Glutamatergic neuron (in vitro differentiated cells): ENCODE measurements at places on chromosomes 4 and X.

DNA sequence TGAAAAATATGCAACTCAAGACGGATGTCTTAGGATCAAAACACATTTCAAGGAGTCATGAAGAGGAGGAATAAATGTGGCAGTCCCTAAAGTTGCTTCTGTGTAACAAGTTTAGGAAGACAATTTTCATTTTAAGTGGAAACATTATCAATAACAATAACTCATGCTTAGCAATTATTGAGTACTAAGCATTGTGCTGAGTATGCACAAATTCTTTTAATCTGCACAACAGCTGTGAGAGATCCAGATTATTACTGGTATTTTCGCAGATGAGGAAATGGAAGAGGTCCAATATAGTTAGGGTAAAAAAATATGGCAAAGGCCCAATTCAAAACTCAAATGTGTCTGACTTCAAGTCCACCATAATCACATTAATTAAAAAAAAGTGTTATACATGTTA lies 2.9 kb upstream of the TEX13B start:
- no peak for DNase-seq

DNA sequence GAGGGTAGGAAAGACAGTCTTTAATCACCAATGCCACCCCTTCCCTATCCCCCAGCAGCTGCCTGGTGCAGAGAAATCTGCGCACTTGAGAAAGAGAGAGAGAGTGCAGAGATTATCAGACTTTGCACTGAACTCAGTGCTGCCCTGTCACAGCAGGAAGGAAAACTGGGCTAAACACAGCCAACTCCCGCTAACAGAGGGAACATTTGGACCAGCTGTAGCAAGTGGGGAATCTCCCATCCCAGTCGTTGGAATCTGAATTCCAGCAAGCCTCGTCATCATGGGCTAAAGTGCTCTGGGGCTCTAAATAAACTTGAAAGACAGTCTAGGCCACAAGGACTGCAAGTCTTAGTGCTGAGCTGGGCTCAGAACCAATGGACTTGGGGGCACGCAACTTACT lies 168.7 kb downstream of the DLG3 start:
- no peak for DNase-seq

DNA sequence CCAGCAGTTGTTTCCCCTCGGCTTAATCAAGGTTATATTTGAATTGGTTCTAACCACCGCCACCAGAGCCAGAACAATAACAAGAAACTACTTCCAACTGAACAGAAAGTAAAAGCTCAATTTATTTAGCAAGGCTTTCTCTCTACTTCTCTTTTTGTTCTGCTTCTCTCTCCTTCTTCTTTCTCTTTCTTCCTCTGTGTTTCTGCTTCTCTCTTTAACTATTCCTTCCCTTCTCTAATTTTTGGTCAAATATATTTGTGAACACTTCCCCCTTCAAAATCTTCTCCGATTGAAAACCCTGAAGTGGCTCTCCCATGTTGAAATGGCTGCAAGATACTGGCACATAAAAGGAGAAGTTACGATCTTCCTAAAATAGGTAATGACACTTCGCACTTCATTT lies 1195.9 kb upstream of the PRKX start:
- no peak for DNase-seq

GRCh38 chr4:182415116-182415515 lies 171.9 kb downstream of the TENM3 start:
- no peak for DNase-seq

DNA sequence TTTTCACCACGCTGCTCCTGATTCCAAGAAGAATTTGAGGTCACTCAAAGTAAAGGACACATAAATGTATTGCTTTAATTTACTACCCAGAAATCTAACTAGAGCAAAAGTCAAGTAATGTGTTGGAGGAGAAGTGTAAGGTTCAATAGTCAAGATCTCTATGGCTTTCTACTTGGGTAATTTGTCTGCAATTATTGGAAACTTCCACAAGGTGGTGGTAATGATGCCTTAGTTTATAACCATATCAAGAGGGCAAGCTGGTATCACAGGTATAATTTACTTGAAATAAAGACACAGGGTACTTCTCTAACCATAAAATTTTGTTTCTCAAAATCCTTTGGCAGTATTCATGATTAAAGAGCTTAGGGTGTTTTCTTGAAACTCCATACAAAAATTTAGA lies 10.2 kb upstream of the GRIA3 start:
- no peak for DNase-seq
